Sigmoid colon (tissue), 7 donors: ENCODE measurements at places on chromosomes 3 and 15. TPM values are rescaled to one million over a fixed set of nuclear protein-coding genes. Genes with fewer than 3 reads are reported as not detected.

DNA sequence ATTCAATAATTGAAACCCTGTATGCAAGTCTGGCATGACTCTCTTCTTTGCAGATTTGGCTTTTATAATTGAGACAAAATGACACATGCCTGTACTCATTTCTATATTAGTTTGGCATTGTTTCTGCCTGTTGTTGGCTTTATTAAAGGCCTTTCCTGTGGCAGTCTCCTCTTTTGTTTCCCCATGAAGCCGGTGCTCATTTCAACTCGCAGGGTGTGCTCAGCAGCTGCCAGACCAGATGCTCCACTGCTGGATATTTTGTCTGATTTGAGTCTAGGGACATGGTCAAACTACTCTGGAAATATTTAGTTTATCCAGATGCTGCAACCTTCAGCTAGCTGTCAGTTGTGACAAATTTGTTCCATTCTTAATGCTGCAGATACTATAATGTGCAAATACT lies 445.3 kb downstream of the NAALADL2 start:
- no peaks in the 10 kb centered on the region for H3K27me3 ChIP-seq
- no peak overlapping the region for H3K27ac ChIP-seq
- DNase-seq: no peak
- H3K36me3 ChIP-seq: no peaks in the 10 kb centered on the region
- H3K4me1 ChIP-seq: no peaks in the 10 kb centered on the region
- H3K4me3 ChIP-seq: no peak overlapping the region

DNA sequence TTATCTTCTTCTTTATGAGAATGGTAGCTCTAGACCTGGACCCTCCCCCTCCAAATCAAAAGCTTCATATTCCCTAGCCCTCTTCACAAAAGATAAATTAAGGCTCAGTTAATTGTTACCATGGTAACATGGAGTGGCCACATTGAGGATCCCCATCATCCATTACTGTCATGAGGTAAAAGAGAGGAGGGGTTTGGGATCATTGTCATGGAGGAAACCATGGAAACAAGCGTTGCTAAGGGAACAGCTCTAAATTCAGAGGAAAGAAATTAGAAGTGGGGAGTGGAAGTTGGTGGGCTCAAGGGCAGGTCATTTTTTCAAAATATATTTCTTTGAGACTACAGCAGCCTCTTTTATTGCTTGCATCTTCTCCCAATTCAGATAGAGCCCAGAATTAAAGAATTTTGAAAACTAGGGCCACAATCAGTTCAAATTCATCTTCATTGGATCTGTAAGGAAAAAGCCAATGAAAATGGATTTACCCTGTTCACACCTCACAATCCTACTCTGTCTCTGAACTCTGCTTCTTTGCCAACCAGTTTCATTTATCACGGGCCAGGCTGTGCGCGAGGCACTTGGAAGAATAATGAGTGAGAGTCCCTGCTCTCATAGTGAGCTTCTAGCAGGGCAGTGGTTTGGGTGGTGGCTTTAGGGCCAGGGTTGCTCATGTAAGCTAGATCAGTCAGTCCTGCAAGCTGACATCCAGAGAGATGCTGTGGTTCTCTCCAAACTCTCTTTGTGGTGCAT lies 11.6 kb upstream of the AEN start:
- no peak for DNase-seq
- H3K27me3 ChIP-seq: peaks cover 39% of the 10 kb centered on the region

AADACL2 gene
- not detected for total RNA-seq

AADAC gene
- total RNA-seq: not detected

GASK1A gene
- total RNA-seq: 18.9 TPM

GRCh38 chr3:193573403-193574191 lies 18.9 kb upstream of the ATP13A4 start:
- H3K27me3 ChIP-seq: no peaks in the 10 kb centered on the region
- no peak overlapping the region for H3K27ac ChIP-seq
- H3K36me3 ChIP-seq: no peaks in the 10 kb centered on the region
- no peak for DNase-seq

SH2D7 gene
- total RNA-seq: not detected

- no peaks in the 10 kb centered on the region for H3K36me3 ChIP-seq
- H3K27ac ChIP-seq: no peak overlapping the region
- H3K4me3 ChIP-seq: no peak overlapping the region
- DNase-seq: no peak
- H3K27me3 ChIP-seq: no peaks in the 10 kb centered on the region
Measured at GRCh38 chr3:147854542-147854941, 445.4 kb downstream of the ZIC1 start.

- H3K36me3 ChIP-seq: no peaks in the 10 kb centered on the region
- H3K4me1 ChIP-seq: peaks cover 11% of the 10 kb centered on the region
- no peak overlapping the region for H3K4me3 ChIP-seq
- no peak for DNase-seq
- no peak overlapping the region for H3K27ac ChIP-seq
Measured at GRCh38 chr15:75460646-75461045, 9.2 kb upstream of the SIN3A start.

- no peak overlapping the region for H3K27ac ChIP-seq
- H3K36me3 ChIP-seq: no peaks in the 10 kb centered on the region
- no peak for DNase-seq
- H3K27me3 ChIP-seq: no peaks in the 10 kb centered on the region
- no peak overlapping the region for H3K4me3 ChIP-seq
Measured at GRCh38 chr3:30098653-30099455, 507.5 kb upstream of the TGFBR2 start.
